ENCODE measurements at places on chromosomes 4 and X.
A peak's percentile ranks its signal among the peaks of the same experiment; 100 is the strongest.

GRCh38 chr4:12507868-12508481 lies 976.2 kb downstream of the RAB28 start:
- DNase-seq, result no peak

GRCh38 chr4:22478426-22478825 lies 37.4 kb downstream of the ADGRA3 start:
- DNase-seq, result no peak

DNA sequence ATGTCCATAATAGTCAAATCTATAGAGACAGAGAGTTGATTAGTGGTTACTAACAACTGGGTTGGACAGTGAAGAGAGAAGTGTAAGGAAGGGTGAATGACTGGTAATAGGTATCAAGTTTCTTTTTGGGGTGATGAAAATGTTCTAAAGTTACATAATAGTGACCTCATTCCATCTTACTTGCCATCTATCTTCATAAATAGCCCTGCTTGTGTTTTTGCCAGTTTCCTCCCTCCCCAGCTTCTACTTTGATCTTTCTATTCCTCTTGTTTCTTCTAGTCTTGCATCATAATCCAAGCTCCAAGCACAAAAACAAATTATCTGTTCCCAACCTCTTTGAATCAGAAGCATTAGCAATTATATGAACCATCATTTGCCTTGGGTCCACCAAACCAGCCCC lies 40.2 kb upstream of the TET2 start:
- no peak for DNase-seq

- DNase-seq, result no peak
Measured at GRCh38 chrX:6307156-6307555, 78.5 kb upstream of the NLGN4X start.

GRCh38 chr4:185304944-185305690 lies 90.6 kb downstream of the LRP2BP start:
- no peak for DNase-seq

DNA sequence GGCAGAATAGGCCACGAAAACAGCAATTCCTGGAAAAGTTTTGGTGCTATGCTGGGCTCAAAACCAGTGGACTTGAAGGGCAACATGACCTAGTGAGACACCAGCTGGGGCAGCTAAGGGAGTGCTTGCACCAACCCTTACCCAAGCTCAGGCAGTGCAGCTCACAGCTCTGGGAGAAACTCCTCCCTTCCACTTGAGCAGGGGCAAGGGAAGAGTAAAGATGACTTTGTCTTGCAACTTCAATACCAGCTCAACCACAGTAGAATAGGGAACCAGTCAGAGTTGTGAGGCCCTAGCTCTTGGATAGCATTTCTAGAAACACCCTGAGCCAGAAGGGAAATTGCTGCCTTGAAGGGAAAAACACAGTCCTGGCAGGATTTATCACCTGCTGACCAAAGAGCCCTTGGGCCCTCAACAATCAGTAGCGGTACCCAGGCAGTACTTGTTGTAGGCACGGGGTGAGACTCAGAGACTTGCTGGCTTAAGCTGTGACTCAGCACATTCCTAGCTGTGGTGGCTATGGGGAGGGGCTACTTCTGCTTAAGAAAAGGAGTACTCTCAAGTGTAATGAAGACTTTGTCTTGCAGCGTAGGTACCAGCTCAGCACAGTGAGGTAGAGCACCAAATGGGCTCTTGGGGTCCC lies 19.7 kb upstream of the ABCG2 start:
- DNase-seq, result no peak

DNA sequence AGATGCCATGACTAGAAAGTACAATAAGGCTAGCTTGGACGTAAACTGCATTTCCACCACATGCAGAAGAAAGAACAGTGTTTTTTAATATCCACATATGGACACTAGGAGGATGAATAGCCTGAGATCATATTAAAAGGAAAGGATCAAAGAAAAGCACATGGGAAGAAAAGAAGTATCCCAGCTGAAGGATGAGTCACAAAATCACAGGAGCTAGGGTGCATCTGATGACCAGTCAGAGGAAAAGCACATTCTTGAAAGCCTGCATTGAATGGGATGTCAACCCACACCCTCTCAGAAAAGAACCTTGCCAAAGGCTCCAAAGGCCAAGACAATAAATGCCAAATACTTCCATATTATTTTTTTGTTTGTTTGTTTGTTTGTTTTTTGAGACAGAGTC lies 56.8 kb upstream of the PRDX4 start:
- no peak for DNase-seq

- DNase-seq, result no peak
Measured at GRCh38 chr4:141328560-141329173, 108.0 kb downstream of the ZNF330 start.

- DNase-seq, result no peak
Measured at GRCh38 chr4:150890246-150890645, 124.8 kb downstream of the LRBA start.

DNA sequence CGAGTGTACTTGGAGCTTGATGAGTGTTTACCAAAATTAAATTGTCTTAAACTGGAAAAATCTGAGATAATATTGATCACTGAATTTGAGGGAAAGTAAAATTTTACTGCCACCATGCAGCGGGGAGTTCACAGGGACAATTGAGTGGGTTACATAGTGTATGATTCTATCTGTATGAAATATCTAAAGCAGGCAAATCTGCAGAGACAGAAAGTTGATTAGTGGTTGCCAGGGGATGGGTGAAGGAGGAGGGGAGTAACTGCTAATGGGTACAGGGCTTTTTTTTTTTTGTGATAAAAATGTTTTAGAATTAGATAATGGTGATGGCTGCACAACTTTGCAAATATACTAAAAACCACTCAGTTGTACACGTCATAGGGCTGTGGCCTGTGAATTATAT lies 35.4 kb upstream of the PDLIM3 start:
- DNase-seq, result no peak

DNA sequence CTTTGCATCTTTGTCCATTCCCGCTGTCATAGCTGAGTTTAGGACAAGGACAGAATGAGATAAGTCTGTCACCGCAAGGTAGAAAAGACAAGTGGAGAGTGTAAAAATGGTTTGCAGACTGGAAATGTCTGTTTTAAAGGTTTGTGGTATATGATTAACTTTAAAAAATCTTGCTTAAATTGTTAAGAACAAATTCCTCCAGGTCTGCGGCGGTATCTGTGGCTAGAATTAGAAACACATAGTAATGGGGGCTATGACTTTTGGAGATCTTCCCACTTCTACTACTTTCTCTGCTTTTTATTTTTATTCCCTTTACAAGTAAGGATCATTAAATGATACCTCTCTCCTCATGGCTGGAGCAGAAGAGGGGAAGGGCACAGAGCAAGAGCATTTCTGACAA lies 92.2 kb downstream of the MID1IP1 start:
- no peak for DNase-seq

- no peak for DNase-seq
Measured at GRCh38 chrX:39309721-39310152, 508.5 kb downstream of the MID1IP1 start.

DNA sequence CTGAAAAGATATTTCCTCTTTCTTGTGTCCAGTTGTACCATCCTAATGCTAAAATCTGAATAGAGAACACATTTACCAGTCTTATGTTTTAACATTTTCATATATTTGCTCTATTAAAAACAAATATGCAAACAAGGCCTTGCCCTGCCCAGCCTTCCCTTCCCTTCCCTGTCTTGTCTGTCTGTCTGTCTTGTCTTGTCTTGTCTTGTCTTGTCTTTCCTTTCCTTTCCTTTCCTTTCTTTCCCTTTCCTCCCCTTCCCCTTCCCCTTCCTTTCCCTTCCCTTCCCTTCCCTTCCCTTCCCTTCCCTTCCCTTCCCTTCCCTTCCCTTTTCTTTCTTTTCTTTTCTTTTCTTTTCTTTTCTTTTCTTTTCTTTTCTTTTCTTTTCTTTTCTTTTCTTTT lies 1103.5 kb downstream of the STIM2 start:
- no peak for DNase-seq

DNA sequence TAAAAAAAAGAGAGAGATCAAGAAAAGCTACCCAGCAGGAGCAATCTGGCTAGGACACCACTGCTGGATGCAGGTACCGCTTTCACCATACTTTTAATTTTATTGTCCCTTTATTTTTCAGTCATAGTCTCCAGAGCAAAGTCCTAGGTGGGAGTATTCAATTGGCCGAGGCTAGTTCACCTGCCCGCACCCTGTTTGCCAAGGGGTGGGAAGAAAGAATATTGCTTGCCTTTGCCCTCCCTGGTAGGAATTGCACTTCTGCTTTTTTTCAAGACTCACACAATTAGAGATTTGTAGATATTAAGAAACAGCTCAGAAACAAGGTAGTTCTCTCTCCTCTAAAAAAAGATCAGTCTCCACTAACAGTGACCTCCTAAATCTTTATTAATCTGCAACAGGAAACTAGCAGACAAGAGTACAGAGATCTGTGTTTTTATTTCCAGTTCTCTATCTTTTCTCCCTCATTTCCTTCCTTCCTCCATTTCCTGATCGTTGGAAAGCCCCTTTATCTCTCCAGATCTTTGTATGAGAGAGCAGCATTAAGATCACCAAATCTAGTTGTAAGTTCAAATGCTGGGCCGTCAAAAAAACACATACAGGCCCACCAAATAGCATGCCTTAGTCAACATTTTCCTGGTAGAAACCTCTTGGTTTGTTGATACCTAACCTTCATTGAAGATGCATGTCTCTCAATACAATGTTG lies 9.4 kb upstream of the RPGR start:
- DNase-seq, result no peak

- DNase-seq, result no peak
Measured at GRCh38 chr4:5055411-5055810, 4.1 kb downstream of the STK32B start.

GRCh38 chr4:168648929-168649328 lies 152.1 kb downstream of the PALLD start:
- no peak for DNase-seq

DNA sequence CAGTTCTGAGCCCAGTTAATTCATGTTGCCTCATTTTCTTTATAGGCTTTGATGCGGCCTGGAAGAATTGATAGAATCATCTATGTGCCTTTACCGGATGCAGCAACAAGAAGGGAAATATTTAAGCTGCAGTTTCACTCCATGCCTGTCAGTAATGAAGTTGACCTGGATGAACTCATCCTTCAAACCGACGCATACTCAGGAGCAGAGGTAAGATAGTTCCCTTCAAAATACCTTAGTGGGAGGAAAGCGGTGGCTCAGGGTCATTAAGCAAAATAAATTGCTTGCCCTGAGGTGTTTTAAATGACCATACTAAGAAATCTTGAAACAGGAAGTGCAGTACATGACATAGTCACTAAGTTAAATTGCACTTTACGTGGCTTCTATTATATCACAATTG lies 140.6 kb upstream of the SPRY1 start:
- no peak for DNase-seq

- no peak for DNase-seq
Measured at GRCh38 chr4:55721651-55722050, 85.6 kb upstream of the NMU start.

- no peak for DNase-seq
Measured at GRCh38 chr4:40253906-40254305, 57.1 kb downstream of the RHOH start.

DNA sequence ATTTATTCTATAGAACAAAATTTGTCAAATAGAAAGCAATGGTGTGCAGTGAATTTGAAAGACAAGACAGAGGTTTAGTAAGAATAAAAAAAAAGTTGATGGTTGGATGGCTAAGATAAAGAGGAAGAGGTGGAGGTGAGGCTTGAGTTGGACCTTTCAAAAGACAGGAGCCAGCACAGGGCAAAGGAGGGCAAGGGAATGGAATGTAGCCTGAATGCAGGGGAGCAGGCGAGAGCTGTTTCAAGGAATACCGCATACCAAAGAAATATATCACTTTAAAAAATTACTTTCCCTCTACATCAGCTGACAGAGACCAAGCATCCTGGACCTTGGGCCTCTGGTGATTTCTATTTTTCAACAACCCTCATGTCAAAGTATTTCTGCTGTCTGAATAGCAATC lies 38.0 kb upstream of the CXXC4 start:
- DNase-seq, result no peak

DNA sequence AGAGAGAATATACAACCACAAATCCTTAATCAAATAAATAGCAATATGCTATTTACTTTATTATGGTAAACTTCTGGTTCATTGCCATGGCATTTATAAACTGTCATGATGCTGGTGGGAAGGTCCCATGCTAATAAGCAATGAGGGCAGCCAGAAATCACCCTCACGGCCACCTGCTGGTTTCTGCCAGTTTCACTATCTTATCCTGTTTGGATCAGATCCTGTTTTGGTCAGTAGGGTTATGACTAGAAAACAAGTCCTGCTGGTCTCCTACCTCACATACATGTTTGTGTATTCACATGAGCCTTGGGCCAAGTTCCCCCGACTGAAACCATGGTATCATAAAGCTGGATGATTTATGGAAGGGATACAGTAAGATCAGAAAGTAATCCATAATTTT lies 28.1 kb downstream of the XAGE5 start:
- no peak for DNase-seq

DNA sequence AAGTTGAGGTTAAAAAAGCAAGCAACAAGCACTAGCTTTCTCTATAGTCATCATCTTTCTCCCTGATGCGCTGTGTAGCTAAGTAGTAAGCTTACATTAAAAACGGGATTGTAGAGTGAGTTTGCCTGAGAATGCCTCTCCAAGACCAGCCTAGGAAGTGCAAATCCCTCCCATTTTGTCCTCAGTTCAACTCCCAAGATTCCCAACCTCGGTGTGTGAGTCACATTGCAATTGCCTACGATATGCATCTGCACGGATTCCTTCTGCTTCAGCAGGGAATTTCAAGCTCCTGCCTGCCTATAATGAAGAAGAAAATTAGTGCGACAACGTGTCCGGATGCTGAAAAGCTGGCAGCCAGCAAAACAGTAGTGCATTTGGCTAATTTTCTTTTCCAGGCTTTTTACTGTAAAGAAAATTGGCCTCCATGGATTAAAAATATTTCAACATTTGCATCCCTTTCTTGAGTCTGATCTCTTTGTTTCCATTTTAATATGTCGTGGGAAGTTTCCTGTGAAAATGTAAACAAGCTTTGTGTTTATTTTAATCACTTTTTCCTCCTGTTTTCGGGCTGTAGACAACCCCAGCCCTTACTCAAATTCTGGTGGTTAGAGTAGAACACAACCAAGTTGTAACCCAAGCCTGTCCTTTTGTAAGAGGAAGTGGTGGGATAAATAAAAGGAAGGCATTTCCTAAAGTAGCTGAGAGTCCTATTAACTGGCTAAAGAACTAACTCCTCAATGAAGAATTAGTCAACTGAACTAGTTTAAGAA lies 58.4 kb upstream of the TET2 start:
- peak; percentile 90 for DNase-seq

GRCh38 chrX:116230130-116230898 lies 59.8 kb downstream of the AGTR2 start:
- no peak for DNase-seq

- DNase-seq, result no peak
Measured at GRCh38 chr4:181846934-181847333, 396.3 kb upstream of the TENM3 start.

- DNase-seq, result no peak
Measured at GRCh38 chr4:145756244-145756643, 76.3 kb downstream of the C4orf51 start.
